ENCODE measurements at places on chromosomes 2 and 18. TPM values are rescaled to one million over a fixed set of nuclear protein-coding genes. Genes with fewer than 3 reads are reported as not detected.
A peak's percentile ranks its signal among the peaks of the same experiment; 100 is the strongest.

DNA sequence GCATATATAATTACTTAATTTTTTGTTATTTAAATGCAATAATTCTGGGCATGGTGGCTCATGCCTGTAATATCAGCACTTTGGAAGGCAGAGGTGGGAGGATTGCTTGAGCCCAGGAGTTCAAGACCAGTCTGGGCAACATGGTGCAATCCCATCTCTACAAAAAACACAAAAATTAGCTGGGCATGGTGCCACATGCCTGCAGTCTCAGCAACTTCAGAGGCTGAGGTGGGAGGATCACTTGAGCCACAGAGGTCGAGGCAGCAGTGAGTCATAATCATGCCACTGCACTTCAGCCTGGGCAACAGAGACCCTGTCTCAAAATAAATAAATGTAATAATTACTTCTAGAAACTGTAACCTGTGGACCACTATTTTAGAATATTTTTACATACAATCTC is 21.5 kb upstream of the TMEM87B start:
- no peak for DNase-seq

DNA sequence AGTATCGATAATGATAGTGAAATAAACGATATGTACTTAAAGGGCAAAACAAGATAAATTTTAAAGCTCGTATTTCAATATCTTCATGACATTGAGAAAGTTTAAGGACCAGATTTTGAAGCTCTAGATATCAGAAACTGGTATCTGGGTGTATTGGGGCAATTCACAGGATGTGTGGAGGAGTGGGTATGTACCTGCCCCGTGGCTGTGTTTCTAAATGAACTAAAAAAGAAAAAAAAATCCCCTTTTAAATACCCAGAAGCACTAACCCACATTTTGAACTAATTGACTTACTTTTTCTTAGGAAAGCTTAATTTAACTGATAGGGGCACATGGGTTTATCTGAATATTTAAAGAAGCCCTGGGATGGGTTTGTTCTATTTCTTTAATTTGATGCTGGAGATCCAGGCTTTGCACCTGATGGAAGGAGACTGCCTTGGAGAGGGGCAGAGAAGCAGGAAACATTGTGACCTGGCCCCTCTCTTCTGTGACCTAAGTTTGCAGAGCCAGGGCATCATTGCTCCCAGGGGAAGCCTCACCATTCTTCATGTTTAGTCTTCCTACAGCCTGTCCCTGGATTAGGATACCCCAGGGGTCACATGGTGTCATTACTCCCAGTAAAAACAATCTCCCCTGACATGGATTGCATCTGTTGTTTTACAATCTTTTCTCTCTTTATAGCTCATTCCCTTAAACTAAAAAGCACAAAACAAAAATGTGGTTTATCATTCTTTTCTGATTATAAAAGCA is 7.6 kb upstream of the KCTD1 start:
- no peak for DNase-seq

DNA sequence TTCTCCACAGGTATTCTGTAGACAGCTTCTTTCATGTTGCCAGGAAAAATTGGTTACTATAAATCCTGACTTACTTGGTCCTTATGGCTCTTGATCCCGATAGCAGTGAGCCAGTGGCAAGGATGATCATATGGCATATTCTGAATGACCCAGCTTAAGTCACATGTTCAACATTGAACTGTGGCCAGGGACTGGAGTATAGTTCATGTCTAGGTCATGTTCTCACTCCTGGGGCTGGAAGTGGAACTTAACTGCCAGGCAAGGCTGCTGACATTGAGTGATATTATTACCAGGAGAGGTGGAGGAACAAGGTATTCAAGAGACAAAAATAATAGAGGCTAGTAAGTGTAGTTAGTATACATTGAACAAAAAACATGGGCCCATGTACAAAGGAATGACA is 26.2 kb downstream of the R3HDM1 start:
- no peak for DNase-seq

DNA sequence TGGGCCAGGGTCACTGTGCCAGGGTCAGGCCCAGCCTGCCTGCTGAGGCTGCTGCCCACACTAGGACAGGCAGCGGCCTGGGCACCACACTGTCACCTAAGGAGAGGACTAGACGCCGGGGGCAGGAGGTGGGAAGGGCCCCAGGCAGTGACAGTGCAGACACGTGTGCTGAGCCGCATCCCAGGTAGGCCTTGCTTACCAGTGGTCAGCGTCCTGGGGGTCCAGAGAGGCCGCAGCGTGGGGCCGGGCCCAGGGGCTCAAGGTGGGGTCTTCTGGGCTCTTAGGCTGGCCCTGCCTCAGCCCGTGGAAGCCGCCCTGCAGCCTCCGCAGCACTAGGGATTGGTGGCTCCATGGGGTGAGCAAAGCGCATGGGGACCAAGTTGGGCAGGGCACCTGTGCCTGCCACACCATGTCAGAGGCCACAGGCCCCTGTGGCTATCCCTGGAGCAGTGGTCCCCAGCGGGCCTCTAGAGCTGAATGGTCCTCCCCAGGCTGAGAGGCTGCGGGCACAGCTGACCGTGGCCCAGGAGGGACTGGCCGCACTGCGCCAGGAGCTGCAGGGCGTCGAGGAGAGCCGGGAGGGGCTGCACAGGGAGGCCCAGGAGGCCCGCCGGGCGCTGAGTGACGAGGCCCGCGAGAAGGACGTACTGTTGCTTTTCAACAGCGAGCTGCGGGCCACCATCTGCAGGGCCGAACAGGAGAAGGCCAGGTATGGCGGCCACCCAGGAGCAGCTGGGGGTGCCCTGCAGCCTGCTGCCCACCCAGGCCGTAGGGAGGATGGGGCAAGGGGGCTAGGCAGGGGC is 35.2 kb upstream of the SNED1 start:
- no peak for DNase-seq

DNA sequence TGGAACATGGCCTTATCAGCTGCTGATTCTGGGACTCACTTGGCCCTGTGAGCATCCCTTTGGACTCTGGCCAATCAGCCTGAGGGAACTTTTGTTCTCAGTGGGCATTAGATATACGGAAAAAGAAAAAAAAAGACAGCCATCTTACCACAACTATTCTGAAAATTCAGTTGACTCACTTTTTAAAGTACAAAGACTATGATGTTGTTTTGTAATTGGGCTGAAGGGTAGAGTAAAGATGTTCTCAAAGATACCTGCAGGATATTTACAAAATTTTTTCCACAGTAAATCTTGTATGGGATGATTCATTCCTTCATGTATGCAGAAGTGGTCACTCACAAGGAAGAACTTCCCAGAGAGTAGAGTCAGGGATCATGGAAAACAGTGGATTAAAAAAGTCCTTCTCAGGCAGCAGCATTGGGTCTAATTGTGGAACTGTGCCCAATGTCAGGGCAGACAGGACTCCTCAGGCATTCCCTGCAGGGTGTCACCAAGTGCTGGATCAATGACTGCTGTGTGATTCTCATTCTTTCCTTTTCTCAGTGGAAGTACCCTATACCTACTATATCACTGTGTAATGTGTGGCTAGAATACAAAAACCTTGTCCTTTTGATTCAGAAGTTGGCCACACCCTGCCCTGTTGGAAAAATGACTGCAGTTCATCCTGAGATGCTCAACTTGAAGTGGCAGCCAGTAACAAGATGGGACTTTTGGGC is 35.4 kb downstream of the SULT1C4 start:
- DNase-seq, result peak; percentile 78

DNA sequence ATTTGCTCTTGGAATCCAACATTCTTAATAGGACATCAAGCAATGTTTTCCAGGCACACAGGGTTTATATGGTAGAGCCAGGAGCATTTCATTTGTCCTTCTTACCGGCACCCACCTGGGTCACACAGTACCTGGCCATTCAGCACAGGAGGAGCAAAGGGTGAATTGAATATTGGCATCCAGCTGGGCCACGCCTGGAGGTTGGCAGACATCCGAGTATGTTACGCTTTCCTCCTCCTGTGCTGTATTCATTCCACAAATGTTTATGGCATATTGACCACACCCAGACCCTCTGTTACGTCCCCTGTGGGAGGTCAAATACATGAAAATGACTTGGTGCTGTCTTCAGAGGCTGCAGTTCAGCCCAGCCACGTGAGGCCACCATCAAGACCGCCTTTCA is 206.2 kb downstream of the RTP5 start:
- DNase-seq, result no peak

- no peak for DNase-seq
Observed at GRCh38 chr2:44083054-44083453, 85.6 kb upstream of the PPM1B start.

DNA sequence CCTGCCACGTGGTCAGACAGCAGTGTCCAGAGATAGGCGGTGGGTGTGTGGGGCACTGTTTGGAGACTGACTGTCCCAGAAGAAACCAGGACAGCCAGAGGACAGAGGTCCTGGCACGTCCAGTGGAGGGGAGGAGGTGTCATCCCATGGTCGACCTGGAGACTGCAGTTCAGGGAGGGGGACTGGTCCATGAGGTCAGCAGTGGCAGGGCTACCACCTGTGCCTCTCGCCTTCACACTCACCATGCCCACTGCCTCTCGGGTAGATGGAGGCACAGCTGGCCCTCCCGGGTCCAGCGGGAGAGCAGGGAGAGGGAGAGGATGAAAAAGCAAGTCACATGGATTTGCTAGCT is 53.9 kb downstream of the INHBB start:
- no peak for DNase-seq

GRCh38 chr2:173027181-173028128 is 48.2 kb upstream of the MAP3K20 start:
- peak; percentile 56 for DNase-seq

- no peak for DNase-seq
Observed at GRCh38 chr2:8882094-8882493, 44.7 kb upstream of the KIDINS220 start.

DNA sequence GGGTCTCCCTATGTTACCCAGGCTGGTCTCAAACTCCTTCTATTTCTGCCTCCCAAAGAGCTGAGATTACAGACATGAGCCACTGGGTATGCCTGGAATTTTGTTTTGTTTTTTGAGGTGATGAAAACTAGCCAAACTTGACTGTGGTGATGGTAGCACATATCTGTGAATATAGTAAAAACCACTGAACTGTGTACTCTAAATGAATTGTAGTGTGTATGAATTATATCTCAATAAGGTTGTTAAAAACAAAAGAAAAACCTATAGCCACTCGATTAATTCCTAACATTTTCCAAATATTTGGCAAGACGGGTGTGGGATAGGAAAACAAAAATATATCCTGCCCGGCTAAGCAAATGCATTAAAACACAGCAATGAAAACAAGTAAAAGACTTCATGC is 1302.3 kb upstream of the CHAC2 start:
- no peak for DNase-seq

GRCh38 chr2:8285081-8285480 is 396.8 kb upstream of the ID2 start:
- DNase-seq, result no peak

GRCh38 chr18:72672364-72673184 is 128.4 kb upstream of the CBLN2 start:
- no peak for DNase-seq

DNA sequence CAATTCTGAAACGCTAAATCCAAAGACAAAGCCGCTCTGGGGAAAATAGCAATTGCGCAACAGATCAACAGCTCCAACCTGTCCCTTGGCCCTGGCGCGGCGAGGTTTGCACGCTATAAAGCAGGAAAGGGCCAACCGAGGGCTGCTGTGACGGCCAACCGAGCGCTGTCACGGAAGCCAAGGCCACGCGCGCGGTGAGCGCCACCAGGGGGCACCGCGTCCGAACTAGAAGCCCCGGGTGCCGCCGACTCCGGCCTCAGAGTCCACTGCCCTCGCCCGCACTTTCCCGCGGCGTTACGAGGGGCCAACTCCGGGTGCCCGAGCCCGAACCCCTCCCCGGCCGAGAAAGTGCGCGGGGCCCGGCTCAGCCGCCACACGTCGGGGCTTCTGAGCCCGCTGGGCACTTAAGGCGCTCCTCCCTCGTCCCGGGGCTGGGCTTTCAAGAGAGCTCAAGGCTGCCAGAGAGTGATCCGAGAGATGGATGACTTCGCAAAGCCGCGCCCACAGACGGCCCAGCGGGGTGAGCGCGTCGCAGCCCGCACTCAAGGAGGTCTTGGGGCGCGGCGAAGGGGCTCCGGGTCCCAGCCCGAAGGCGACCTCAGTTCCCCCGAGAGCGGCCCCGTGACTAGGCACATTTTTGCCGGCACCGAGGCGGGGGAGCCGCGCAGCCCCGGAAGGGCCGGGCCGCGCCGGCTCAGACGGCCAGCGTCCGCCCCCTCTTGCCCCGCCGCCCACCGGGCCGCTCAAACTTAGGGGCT is 897 bp downstream of the NFE2L2 start:
- no peak for DNase-seq

DNA sequence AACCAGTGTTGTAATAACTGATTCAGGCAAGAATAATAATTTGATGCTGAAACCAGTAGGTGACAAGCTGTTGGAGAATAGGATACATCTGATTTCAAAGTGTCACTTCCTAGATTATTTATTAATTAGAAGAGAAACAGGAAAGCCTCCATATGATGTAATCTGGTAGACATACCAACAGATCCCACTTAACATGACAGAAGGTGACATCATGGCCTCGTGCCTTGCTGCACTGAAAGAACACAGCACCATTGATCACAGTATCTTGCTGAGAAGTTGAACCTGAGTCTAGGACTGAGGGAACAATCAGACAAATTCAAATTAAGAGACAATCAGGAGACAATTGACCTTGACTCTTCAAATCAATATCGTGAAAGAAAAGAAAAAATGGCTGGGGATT is 131.6 kb upstream of the DLGAP1 start:
- no peak for DNase-seq

GRCh38 chr18:50953822-50954221 is 14.0 kb upstream of the ELAC1 start:
- DNase-seq, result no peak

DNA sequence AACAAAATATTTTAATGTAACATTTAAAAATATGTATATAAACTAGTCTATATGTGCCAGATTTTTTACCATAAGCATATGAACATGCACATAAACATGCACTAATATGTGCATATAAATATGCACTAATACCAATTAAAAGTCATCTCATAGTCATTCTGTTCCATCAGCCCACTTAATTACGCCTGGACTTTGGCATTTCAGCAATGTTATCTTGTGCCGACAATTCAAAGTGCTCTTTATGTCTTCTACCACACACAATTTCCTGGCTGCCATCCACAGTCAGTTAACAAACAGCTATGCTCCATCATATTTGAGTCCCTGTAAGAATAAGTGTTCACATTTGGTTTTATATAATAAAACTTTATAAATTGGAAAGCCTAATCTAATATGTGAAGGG is 92.6 kb upstream of the TSPYL6 start:
- no peak for DNase-seq

DNA sequence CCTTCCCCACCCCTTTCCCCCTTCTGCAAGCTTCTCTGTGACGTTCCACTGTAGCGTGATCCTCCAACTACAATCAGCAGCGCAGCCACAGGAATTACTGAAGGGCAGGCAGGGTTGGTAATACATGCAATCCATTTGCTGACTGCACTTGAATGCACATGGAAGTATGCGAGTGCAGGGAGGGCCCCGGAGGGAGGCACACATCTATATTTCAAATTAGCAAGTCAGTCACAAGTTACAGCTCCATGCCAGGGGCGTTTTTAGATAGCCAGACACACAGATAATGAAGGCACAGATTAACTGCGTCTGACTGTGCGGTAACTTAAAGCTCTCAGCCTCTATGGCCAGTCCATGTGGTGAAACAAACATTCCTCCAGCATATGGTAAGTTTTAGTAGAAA is 209.2 kb upstream of the GATA6 start:
- DNase-seq, result no peak

The B3GNT7 gene
- total RNA-seq, result 10.7 TPM

The GNLY gene
- total RNA-seq, result not detected

The YPEL5 gene
- 63.1 TPM for total RNA-seq

The SKA1 gene
- total RNA-seq, result 23.9 TPM

The ST8SIA5 gene
- total RNA-seq, result not detected

The LRP1B gene
- total RNA-seq, result 0.12 TPM

The FAM237A gene
- total RNA-seq, result not detected

The CFAP221 gene
- not detected for total RNA-seq

The VWA3B gene
- not detected for total RNA-seq

The FHL2 gene
- 326 TPM for total RNA-seq

Data from epithelial cell of proximal tubule (primary cell).